ACHN (cell line): ENCODE measurements at places on chromosomes 1 and 21.

- no peak for DNase-seq
Observed at GRCh38 chr1:201213926-201214325, 23.3 kb downstream of the IGFN1 start.

DNA sequence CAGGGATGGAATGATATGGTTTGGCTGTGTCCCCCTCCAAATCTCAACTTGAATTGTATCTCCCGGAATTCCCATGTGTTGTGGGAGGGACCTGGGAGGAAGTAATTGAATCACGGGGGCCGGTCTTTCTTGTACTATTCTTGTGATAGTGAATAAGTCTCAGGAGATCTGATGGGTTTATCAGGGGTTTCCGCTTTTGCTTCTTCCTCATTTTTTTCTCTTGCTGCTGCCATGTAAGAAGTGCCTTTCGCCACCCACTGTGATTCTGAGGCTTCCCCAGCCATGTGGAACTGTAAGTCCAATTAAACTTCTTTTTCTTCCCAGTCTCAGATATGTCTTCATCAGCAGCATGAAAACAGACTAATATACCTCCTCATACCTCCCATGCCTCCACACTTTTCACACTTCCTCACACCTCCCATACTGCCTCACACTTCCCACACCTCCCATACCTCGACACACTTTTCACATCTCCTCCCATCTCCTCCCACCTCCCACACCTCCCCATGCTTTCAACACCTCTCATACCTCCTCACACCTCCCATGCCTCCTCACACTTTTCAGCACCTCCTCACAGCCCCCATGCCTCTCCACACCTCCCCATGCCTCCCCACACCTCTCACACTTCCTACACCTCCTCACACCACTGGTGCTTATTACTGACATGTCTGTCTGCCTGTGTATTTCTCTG lies 21.3 kb downstream of the GPR137B start:
- no peak for DNase-seq

- DNase-seq, result no peak
Observed at GRCh38 chr1:11930571-11931445, 3.7 kb upstream of the PLOD1 start.

DNA sequence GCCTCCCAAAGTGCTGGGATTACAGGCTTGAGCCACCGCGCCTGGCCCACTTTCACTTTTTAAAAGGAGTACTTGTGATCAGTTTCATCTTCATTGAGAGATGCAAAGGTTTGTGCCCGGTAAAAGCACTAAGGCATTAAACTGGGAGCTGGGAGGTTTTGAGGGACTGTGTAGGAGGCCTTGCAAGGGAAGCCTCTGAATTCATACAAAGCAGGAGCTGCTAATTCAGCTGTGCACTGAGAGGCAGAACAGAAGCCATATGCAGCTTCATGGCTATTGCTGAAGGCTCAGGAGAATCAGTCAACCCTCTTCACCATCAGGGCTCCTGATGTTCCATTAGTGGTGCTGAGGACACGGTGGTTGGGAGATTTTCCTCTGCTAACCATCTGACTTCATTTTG lies 77.7 kb downstream of the GPR88 start:
- no peak for DNase-seq

DNA sequence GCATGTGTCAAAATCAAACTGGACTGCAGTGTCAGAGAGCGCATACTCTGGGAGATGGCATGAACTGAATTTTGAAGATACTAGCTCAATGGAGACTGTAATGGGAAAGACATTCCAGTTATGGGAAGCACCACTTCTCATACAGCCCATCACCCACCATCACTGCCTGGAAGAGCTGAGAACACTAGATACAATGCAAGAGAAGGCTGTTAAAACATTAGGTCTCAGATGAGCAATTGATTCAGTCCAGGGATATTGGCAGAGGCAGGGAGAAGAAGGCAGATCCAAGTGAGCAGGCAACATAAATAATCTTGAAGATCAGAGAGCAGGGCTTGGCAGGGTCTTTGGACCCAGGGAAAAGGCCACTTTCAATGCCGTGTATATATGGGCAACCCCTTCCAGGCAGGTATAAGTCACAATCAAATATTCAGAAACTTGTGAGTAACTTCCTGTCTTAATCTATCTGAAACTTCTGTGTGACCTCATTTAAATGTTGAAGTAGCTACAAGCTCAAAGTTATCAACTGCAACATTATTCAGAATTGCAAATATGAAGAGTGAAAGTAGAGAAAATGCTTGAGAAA lies 290.3 kb upstream of the SGIP1 start:
- DNase-seq, result no peak

DNA sequence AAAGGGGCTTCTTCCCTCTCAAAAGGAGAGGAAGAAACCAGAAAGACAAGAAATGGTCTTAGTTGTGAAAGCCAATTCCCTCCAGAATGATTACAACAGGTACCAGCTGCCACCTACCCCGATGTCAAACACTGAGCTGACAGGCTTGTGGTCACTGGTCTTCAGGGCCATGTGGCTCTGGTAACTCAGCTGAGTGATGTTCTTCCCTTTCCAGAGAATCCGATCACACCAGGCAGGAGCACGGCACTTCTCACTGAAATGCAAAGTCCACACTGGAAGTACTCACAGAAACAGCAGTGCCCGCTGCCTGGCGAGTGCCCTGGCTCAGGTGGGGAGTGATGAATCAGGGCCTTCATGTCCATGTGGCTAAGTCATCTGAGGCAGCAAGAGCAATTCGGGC lies 18.7 kb upstream of the MTF1 start:
- no peak for DNase-seq

GRCh38 chr1:244792188-244792850 lies 43.1 kb upstream of the COX20 start:
- DNase-seq, result no peak

DNA sequence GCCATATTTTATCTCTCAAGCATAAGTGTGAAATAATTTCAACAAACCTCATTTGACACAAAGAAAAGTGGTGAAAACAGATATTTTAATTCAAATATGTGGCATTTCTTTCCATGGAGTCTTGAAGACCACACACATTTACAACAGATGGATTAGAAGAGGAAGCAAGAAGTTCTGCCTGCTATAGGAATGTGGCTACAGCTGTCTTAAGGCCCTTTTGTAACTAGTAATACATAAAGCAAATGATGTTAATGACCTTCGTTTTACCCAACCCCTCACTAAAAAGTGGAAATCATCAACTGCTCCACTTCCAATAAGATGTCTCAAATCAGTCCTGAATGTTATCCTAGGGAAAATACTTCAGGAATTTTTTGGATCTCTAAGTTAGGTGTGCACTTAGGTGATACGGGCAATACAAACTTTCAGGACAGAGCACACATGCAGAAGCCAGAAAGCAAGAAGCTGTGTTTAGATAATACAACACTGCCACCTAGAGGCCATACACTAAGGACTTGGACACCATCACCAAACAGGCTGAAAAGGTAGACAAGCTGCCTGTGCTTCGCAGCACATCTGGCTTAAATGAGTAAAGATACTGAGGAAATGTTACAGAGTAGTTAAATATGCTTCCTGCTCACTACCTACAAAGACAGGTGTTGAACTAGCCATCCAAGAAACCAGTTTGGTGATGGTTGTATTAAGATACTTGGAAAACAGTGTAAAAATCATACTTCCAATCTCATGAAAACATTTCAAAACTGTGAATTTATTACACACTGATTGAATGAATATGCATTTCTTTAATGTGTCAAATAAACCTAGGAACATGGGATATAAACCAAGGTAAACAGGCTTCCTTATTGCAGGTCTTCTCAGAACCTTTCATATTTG lies 24.4 kb downstream of the RRAGC start:
- peak; percentile 74 for DNase-seq

- DNase-seq, result no peak
Observed at GRCh38 chr1:80925130-80925805, 875.5 kb upstream of the ADGRL2 start.

DNA sequence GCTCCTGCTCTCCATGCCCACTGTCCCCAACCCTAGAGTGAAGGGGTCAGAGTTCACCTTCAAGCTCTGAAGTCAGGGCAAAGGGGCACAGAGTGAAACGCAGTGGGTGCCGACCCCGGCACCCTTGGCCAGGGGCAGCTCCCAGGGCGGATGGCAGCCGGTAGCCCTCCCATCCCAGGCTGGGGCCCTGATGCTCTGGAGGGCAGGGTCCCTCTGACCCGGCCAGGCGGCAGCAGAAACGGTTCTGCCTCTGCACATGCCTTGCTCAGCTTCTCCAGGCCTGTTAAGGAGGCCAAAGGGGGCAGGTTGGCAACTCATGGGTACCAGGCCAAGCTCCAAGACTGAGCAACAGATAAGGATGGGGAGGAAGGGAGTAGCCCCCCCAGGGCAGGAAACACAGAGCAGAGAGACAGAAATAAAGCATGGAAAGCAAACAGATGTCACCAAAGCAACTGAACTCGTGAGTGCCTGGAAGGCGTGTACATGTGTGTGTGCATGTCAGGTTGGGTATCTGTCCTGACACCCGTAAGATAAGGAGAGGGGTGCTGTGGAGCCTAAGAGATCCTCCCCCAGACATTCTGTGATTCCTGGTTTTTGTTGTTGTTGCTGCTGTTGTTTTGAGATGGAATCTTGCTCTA lies 112.3 kb upstream of the IFFO2 start:
- no peak for DNase-seq

- no peak for DNase-seq
Observed at GRCh38 chr1:18253093-18253492, 145.5 kb downstream of the IGSF21 start.

GRCh38 chr1:12618965-12619791 lies 1.2 kb upstream of the DHRS3 start:
- DNase-seq, result peak; percentile 86

- DNase-seq, result no peak
Observed at GRCh38 chr1:12435639-12436344, 182.2 kb downstream of the DHRS3 start.

DNA sequence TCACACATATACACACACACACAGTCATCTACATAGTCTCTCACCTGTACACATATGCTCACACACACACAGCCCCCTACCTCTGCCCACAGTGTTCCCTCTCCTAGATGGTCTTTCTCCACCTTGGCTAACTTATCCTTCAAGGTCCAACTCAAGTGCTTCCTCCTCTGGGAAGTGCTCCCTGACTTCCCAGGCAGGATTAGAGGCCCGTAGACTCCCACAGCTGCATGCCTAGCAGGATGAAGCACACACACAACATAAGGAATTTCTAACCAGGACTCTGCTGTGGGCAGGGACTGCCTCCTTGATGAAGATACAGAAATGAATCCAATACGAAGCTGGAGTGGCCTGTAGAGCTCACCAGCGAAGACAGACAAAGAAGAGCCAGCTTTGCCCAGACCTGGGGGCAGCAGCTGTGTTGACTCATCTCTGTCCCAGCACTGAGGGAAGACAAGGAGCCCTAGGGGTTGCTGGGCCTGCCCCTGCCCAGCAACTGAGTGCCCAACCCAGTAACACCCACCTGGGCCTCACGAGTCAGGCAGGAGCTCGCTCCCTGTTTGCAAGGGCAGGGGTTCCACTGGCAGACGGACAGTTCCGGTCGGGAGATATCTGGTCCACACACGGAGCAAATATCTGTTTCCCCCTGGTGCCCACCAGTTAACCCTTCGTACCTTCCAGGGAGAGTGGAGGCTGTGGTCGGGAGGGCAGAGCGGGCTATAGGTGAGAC lies 100.8 kb downstream of the DMRTB1 start:
- no peak for DNase-seq

DNA sequence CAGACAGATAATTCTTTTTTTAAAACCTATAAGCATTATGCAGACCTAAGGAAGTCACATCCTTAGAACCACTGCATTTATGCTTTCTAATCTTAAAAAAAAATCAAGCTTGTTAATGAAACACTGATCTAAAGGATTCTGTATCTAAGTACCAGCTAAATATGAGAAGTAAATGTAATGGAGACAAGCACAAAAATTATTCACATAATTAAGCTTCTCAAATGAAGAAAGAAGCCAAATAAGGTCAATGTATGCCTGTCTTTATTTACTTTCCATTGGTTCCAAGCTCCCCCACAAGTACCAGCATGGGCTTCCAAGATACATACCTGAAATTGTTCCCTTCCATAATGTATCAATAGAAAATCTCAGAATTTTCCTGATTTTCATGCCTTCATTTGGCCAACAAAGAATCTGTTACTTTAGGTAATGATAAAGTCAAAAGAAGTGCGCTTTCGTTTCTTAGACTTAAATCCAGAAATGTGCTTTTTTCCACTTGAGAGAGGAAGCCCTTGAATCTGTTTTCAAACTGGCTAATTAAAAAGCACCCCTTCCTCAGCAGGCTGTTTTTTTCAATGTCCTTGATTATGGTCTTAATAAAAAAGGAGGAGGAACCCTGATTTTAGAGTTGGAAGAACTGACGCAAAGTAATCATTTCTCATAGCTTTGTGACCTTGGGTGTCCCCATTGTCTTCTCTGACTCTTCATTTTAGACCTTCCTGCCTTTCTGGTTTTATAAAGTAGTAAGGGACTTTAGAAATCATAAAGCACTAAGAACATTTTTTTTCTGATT lies 3.8 kb downstream of the RGS2 start:
- DNase-seq, result no peak
